ENCODE measurements at places on chromosomes 7 and 10.
A peak's percentile ranks its signal among the peaks of the same experiment; 100 is the strongest.

DNA sequence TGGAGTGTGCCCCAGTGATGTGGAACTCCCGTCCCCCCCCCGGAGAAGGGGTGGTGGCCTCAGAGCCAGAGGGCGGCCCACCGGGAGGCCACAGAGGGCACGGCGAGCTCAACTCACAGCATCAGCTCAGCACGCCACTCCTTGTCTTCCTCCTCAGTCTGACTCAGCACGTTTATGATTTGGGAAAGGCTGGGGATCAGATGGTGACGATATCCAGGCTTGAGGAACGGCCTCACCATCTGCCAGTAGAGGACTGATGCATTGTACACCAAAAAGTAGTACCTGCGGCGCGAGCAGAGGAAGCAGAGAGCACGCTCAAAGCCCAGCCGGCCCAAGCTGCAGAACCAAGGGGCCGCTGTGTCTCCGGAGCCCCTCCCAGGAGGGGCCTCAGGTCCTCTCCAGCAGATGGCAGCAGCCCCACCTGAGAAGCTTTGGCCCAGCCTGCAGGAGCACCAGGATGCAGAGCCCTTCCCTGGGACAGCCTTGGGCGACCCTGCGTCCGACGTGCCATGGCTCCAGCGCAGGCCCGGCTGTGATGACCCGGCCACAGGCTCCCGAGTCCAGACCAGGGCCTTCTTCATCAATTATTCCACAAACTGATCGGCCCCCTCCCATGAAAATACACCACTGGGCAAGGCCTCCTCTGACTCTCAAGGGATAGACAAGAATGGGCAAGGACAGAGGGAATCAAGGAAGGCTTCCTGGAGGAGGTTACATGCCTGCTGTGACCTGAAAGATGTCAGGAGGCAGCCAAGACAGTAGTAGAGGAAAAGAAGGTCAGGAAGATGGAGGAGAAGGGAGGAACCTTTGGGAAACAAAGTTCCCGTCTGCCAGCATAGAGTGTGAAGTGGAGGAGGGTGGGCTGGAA lies 3.7 kb downstream of the CFAP46 start:
- DNase-seq, result no peak

GRCh38 chr10:26770069-26770468 lies 72.6 kb downstream of the PDSS1 start:
- DNase-seq, result no peak

GRCh38 chr7:103075337-103075918 lies 488 bp downstream of the ARMC10 start:
- peak; percentile 28 for DNase-seq

DNA sequence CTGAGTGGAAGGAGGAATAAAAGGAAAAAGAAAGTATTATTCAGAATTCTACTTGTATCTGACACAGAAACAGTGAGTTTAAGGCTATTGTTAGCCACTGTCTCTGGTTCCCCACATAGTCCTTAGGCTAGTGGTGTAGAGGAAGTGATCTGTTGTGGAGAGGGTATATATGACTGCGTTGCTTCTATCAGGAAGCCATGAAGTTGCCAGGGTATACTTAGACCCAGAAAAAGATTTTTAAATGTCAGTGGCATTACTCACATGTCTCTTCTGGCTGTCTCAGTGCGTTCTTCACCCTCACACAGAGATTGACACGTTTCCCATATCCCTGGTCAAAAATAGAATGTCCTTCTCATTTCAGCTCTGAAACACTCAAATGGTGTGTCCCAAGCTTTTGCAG lies 72.7 kb downstream of the SEM1 start:
- DNase-seq, result no peak

DNA sequence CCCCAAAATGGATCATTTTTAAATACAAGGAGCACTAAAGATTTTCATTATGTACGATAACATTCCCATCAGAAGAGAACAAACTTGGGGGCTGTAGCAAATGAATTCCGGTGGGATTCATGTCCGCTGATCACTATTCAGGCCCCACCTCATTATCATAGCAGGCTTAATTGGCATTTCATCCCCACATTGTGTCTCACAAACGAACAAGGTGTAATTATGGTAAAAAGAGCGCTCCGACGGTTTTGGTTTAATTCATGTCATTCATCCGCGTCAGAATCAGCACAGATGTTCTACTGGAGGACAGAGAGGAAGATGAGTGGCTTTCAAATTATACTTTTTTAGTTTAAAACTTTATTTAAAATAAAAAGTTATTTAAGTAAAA lies 124.7 kb downstream of the MAD1L1 start:
- no peak for DNase-seq

GRCh38 chr7:79664884-79665676 lies 211.6 kb upstream of the MAGI2 start:
- DNase-seq, result no peak

- DNase-seq, result no peak
These were observed 9.8 kb downstream of the DHX32 start for GRCh38 chr10:125871338-125871737.

DNA sequence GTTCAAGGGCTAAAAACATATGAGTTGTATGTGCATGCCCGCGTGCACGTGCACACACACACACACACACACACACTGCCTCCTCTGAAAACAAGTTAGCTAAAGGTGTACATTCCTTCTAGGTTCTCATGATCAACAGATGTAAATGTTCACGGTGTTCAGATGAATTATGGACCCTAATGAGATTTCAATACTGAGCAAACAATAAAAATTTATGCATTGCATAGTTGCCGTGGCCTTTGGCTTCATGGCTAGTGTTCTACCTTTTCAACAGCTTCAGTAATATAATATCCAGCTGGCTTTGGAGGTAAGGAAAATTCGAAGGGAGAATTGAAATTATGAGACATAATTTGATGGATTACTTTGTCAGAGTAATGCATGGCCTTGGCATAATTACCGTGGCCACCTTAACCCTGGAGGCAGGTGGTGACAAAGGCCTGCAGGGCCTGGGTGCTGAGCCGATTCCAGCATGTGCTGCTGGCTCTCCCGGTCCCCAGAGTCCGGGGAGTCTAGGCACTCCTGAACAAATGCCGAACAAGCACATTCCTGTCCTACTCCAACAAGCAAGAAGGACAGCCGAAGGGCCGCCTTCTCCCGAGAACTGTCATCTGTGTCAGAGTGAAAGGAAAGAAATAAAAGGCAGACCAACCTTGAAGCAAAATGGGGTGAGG lies 166.6 kb upstream of the TCF7L2 start:
- DNase-seq, result no peak

DNA sequence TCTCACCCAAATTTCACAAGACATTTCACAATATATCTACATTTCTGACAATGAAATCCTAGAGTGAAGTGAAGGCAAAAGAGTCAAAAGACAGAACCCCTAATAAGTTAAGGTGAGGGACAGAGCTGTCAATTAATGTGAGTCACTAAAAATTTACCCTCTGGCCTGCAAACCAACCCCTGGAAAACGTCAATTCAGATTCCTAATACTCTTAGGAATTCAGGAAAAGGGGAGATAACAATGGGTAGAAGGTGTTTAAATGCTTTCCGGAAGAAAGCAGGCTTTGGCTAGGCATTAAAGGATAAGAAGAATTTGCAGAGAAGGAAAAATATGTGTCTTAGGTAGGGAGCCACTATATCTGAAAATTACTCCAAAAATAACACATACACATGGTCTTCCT lies 299.6 kb downstream of the INHBA start:
- no peak for DNase-seq

DNA sequence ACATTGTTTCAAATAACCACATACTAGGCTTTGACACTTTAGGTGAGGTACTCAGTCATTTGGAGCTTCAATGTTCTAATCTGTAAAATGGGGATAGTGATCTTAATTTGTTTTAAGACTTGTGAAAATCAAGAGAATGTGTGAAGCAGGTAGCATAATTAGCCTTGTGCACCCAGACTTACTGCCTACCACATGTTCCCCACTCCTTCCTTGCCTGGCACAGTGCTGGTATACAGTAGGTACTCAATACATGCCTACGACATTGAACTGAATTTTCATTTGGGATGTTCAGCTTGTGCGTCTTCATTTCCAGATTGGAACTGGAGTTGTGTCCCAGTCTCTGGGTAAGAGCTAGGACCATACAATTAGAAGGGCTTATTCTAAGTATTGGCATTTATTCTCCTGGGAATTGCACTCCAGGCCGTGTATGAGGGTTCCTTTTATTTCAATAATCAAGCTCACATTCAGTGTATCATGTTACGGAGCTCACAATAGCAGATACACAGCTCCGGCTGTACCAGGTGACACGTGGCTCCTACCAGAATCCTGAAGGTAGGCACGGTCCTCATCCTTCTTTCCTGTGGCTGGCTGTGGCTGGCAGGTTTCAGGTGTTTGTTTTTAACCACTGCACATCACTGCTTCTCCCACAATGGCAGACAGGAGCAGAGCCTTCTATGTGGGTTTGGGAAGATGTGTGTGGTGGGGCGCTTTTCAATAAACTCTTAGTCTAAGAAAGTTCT lies 109.4 kb upstream of the PDCD4 start:
- DNase-seq, result no peak

GRCh38 chr10:96619120-96619519 lies 32.3 kb upstream of the TM9SF3 start:
- no peak for DNase-seq

- DNase-seq, result no peak
These were observed 74.9 kb downstream of the TCF7L2 start for GRCh38 chr10:113024930-113025329.

DNA sequence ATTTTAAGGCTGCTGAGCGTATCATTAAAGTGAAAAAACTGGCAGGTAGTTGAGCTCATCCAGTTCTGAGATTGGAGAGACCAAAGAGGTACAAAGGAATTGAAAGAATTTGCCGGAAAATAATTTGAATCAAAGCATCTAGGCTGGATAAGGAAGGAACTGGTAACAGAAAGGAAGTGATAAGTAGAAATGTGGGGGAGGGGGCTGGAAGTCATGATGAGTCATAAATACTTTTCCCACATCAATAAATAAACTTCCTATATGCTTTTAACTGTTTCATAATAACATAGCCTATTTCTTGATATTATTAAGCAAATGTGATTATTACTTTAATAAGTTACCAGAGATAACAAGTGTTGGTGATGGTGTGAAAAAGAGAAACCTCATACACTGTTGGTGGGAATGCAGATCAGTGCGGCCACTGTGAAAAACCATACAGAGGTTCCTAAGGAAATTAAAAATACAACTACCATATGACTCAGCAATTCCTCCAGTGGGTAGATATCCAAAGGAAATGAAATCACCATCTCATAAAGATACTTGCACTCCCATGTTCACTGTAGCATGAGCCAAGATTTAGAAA lies 27.0 kb downstream of the ZNF438 start:
- no peak for DNase-seq

DNA sequence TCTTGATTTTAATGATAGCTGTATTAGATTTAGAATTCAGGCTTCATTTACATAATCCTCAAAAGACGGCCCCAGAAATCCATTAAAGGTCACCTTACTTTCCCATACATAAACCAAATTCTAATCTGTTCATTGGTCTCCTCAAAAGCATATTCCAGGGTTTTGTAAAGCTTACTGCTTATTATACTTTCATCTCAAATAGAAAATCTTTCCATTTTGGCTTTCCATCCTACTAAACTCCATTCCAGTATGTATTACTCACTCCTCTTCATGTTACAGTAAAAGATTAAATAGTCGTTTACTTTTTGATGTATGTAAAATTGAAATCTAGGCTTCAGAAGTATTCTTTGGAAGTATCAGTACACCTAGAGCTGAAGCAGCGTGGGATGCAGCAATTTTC lies 143.5 kb upstream of the LRRN3 start:
- no peak for DNase-seq

GRCh38 chr10:9545073-9545472 lies 1472.6 kb upstream of the CELF2 start:
- DNase-seq, result no peak

DNA sequence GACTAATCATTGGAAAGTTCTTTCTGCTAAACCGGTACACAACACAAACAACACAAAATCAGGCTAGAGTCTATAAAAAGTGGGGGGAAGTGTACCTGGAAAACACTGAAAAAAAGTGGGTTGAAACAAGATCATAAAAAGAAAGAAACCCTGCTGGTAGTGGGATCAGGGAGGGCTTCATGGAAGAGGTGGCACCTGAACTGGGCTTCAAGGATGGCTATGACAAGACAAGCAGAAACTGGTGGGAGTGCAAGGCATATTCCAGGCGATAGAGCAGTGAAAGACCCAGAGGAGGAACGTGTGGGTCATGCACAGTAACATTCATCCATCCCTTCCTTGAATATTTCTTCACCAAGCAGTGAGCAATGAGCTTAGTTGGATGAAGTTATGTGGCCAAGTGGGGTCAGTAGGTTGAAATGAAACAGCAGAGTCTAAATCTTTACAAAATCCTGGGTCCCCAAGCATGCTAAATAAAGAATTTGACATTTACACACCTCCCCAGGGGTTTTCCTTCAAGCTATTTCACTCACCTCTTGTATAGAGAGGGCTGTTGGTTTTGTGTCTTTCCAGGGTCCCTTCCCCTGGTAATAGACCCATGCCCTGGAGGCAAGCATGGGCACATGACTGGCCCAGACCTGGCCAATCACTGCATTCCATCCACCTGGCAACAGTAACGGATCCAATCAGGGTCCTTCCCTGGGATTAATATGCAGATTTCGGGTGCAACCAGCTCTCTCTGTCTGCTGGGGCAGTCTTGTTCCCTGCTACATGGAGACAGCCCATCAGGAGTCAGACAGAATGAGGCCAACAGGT lies 38.2 kb downstream of the SPOCK2 start:
- no peak for DNase-seq

DNA sequence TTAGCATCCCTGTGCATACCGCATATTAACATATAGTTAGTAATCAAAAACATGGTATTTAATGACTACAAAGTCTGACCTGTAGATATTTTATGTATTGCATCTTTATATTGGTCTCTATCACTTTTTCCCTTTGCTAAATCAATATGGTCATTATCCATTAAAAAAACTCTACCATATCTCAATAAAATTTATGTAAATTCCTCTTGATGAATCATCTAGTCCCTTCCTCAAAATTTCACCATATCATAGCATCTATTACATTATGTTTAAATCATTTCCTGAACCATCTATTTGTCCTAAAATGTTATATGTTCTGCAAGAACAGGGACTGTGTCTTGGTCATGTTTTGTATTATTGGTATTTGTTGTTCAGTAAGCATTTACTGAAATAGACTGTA lies 7.7 kb upstream of the ING3 start:
- no peak for DNase-seq

DNA sequence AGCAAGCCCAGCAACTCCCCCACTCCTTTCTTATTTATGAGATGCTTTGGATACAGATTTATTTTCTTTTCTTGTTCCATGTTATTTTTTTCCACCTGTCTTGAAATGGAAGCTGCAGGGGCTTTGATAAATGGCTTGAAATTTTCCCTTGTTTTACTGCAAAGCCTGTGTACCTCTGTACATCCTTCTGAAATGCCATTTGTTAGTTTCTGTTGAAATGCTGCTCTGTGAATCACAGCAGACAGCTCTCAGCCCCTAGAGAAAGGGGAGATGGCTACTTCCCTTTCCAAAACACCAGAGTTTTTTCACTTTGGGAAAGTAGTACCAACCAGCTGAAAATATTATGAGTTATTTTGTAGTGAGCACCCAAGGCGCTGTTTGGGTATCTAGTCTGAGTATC lies 304.2 kb downstream of the ELMO1 start:
- no peak for DNase-seq

GRCh38 chr7:128274884-128275603 lies 34.0 kb downstream of the LEP start:
- DNase-seq, result no peak

GRCh38 chr7:116776610-116777289 lies 85.6 kb upstream of the CAPZA2 start:
- DNase-seq, result no peak

- DNase-seq, result peak; percentile 38
These were observed 517.5 kb upstream of the GALNT17 start for GRCh38 chr7:70614237-70615045.
